ENCODE measurements at places on chromosomes 1 and 21. TPM values are rescaled to one million over a fixed set of nuclear protein-coding genes. Genes with fewer than 3 reads are reported as not detected.

GRCh38 chr21:26167593-26167992 is 3.0 kb downstream of the APP start:
- DNase-seq = no peak

SYTL1 gene
- total RNA-seq = 93.6 TPM

ATXN7L2 gene
- 6.0 TPM for total RNA-seq

GRCh38 chr1:225425201-225425786 is 2.5 kb downstream of the LBR start:
- DNase-seq = no peak

A3GALT2 gene
- not detected for total RNA-seq

- DNase-seq = no peak
Measured at GRCh38 chr1:65694933-65695332, 97.8 kb upstream of the PDE4B start.

DNA sequence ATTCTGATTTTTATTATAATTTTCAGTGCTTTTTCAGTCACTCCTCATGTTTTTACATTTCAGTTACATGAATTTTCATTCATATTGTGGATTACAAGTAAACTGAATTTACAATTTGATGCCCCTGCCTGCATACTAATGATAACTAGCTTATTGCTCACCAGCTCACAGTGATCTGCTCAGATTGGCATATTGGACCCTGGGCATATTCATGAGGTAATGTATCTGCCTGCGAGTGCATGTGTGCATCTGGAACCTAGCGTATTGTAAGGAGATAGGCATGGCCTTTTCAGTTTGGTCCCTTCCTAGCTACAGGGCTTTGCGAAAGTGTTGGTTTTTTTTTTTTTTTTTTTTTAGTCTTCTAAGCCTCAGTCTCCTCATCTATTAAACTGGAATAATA is 213.7 kb downstream of the SDCCAG8 start:
- no peak for DNase-seq

DNA sequence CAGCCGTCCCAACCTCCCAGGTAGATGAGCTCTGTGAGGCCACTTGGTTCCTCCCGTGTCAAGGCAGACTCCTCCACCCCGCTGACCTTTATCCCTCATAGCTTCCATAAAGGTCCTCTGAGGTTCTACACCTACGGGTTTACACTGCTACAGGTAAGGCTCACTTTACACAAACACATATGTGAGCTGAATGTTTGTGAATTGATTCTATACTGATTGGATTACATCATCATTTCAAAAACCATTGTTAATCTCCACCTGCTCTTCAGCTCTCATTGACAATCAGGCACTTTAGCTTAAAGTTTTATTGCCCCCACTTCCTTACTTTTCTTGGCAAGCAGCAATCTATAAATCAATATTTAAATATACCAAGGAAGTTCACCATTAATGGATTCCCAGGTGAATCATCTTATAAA is 12.8 kb upstream of the RGS16 start:
- DNase-seq = no peak

F3 gene
- 32.3 TPM for total RNA-seq

DNA sequence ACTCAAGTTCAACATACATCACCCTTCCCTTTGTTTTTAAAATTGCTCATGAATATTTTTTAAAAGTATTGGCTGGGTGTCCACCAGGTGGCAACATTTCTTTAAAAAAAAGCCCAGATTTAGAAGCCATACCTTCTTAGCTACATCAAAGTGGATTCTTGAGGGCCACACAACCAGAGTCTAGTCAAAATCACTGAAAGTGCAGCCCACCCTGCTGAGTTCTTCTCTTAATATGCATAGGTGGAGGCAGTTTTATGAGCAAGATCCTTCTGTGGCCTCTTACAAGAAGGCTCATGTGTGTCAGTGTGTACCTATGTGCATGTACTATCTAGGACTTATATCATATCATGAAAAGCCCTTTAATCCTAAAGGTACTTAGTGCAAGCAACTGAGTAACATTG is 16.9 kb upstream of the GNG12 start:
- DNase-seq = no peak

EBNA1BP2 gene
- 63.0 TPM for total RNA-seq

TRABD2B gene
- total RNA-seq = 4.6 TPM

DNA sequence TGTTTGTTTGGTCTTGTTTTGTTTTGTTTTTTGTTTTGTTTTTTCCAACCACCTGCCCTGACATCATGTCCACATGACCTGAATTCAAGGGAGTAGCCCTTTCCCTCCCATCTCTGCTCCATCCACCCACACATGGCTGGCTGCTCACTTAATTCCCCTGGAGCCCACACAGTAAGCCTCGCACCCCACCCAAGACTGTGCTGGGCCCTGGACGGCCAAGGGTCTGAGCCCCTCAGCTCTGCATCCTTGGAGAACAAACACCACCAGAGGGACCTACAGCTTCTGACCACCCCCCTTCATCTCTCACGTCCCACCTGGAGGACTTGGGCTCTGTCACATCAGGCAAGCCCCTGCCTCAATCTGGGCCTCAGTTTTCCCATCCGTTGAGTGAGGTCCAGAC is 39.1 kb downstream of the MATN1 start:
- no peak for DNase-seq

WNT3A gene
- total RNA-seq = 0.21 TPM

DNA sequence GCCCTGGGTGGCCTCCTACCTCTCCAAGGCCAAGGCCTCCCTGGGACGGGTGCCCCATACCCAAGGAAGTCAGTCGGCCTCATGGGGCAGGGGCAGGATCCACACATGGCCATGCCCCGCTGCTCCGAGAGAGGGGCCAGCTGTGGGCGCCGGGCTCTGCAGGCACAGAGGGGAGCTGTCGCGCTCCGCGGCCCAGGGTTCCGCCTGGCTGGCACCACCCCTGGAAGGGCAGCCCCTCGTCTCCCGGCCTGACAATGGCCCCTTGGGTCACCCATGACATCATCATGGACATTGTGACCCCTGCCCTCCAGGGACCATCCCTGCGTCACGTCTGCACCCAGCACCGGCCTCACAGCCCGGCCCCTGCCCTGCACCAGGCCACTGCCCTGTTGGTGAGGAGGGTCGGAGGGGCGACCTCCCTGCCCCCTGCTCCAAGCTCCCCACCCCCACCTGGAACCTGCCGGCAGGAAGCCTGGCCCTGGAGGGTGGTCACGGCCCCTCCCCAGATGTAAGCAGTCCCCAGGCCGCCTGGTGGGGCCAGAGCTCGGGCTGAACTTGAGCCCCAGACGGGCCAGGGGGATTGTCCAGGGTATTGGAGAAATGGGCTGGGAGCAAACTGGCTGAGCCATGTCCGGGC is 5.8 kb downstream of the TTLL10 start:
- no peak for DNase-seq

DNA sequence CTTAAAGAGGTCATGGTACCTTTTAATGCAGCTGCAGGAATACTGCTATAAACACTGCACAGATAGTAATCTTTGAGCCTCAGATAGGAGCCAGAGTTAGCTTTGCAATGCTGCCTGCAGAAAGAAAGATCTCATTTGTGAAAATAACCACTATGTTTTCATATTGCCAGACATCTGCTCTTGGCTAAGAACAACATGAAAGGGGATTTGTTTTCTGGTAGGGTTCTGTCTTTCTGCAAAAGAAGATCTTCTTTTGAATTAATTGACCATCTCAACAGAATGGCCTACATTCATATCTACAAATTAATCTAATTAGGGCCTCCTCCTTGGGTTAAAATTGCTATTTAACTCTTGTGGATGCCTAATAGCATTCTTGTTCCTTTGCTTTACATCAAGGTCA is 177.6 kb upstream of the DPYD start:
- no peak for DNase-seq

SKI gene
- total RNA-seq = 77.5 TPM

GRCh38 chr1:182851825-182852224 is 12.7 kb downstream of the DHX9 start:
- DNase-seq = no peak
